ENCODE measurements at places on chromosomes 7 and 10.

- DNase-seq, result no peak
Measured at GRCh38 chr7:79982141-79982770, 152.4 kb upstream of the GNAI1 start.

DNA sequence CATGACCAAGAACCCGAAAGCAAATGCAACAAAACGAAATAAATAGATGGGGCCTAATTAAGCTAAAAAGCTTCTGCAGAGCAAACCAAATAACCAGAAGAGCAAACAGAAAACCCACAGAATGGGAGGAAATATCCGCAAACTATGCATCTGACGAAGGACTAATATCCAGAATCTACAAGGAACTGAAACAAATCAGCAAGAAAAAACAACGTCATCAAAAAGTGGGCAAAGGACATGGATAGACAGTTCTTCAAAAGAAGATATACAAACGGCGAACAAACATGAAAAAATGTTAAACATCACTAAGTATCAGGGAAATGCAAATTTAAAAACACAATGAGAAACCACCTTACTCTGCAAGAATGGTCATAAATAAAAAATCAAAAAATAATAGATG lies 35.3 kb upstream of the CACUL1 start:
- DNase-seq, result no peak

DNA sequence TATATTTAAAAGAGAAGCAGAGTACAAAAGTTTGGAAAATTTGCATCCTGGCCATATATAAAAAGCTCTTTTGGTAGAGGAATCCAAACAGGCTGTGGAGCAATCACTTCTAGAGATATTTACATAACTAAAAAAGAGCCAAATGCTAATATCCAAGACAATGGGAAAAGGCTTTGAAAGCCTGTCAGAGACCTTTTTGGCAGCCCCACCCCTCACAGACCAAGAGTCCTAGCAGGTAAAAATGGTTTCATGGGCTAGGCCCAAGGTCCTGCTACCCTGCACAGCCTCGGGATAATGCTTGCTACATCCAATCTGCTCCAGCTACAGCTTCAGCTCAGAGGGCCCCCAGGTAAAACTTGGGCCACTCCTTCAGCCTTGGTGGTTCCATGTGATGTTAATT lies 430.2 kb upstream of the KCND2 start:
- DNase-seq, result no peak

DNA sequence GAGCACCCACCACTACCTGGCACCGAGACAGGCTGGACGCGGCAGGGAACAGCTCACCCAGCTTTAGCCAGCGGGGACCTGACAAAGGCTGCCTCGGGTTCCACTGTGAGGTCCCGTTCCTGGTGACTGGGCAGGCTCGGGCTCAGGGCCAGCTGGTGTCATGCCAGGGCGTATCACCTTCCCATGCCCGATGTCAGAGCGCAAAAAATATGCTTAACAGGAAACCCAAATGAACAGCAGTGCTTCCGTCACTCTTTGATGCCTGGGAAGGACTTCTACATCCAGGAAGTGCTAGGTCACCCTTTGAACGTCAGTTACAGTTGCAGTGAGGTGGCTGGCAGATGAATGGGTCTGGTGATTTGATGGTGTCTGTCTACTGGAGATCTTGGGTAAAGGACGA lies 106.0 kb downstream of the ADARB2 start:
- no peak for DNase-seq

DNA sequence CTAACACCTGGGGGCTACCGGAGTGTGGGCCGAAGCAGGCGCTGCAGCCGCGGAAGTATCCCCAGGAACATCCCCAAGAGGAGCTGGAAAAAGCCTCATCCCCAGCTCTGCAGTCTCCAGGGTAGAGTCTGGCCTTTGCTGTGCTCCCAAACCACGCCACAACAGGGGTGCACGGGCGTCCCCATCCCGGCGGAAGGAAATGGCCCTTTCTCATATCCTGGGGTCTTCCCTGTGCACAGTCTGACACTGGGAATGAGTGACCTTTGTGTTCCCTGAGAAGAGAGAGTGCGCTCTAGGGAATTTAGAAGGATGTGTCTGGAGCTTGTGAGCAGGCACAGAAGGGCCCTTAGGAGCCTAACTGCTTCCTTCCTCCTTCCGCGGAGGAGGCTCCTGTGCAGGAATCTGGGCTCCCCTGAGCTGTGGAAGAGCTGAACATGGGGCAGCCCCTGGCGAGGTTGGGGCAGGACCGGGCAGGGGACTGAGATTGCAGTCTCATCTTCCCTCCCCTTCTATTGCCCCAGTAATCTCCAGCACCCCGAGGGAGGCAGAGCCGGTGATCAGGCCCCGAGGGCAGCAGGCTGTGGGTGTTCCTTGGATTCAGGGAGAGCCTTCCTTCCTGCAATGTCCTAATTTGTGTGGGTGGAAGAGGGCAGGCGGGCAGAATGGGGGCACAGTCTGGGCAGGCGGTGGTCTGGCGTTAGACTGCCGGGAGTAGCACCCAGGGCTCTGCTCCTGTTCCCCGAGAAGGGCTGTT lies 1.3 kb downstream of the REPIN1 start:
- no peak for DNase-seq

GRCh38 chr7:142795339-142795863 lies 24.6 kb downstream of the PRSS2 start:
- peak; percentile 71 for DNase-seq

- DNase-seq, result no peak
Measured at GRCh38 chr10:69358148-69358795, 58.4 kb downstream of the TACR2 start.

GRCh38 chr10:65040796-65041195 lies 1519.6 kb downstream of the REEP3 start:
- no peak for DNase-seq

DNA sequence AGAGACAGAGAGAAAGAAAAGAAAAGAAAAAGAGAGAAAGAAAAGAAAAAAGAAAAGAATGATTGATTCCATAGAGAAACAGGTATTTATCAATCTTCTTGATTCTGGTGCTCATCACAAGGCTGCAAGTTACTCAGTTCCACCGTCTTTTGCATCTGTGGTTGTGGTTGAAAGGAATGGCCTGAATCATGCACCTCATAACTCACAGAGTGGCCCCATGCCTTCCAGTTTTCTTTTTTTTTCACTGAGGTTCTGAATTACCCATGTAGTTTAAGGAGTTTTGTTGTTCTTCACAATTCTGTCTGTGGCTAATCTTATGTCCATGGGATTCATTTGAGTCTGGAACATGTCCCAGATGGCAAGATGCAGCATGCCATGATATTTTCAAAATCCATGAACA lies 156.0 kb downstream of the ZNF33B start:
- no peak for DNase-seq

GRCh38 chr7:26441611-26442277 lies 150.1 kb downstream of the SNX10 start:
- no peak for DNase-seq

GRCh38 chr7:2936301-2936700 lies 92.2 kb upstream of the GNA12 start:
- DNase-seq, result no peak

DNA sequence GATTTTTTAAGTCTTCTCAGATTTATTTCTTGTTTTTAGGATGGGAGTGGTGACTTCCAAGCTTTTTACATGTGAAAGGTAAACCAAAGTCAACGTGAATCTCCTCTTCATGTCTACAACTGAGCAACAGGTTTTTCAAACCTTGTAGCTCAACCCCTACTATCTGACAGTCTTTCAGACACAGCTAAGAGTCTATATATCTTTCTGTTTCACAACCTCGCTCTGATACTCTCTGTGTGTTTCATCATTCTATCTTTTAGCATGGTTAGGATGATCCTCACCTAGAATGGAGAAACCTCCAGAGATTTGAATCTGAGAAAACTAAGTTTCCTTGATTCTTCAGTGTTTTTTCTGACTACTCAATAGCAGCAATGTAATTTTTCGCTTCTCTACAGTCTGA lies 96.1 kb downstream of the EPDR1 start:
- DNase-seq, result no peak

DNA sequence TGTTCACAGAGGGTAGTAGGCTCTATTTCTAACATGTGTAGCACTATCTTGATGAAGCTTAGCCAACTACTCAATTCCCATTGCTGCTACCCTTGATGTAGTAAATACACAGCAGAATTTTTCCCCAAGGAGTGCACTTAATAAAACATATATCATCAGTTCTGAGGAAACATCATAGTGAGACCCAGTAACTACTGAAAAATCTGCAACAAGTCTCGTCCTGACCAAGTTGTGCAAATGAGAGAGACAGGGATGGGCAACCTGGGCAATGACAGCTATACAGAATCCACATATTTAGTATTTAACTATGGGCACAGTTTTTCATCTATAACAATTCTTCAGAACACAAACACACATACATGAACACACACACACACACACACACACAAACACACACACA lies 1073.8 kb upstream of the SORCS1 start:
- DNase-seq, result no peak

GRCh38 chr10:133379152-133379800 lies at the start of gene PAOX:
PAOX (plus strand) TSS chr10:133379262; CDS start chr10:133379317, 55 bp downstream.
- peak; percentile 71 for DNase-seq

- no peak for DNase-seq
Measured at GRCh38 chr7:130152493-130153210, 52.6 kb downstream of the TMEM209 start.

- no peak for DNase-seq
Measured at GRCh38 chr7:139924461-139924860, 95.4 kb downstream of the TBXAS1 start.

- no peak for DNase-seq
Measured at GRCh38 chr7:49635800-49636199, 137.6 kb upstream of the VWC2 start.

DNA sequence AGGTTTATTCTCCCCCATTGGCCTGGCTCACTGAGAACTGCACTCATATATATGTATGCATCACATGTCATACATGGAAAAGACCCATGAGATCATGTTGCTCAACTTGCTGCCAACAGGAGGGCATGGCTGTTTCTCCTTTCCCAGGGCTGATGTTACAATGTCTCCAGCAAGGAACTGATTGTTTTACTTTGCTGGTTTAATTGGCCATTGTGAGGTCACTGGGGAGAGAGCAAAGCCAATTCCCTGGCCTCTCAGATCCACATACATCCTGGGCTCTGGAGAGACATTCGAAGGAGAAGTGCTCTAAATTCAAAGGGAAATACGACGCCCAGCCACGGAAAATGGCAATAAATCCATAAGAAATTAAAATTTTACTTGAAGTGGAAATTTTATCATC lies 287.8 kb downstream of the WDR11 start:
- no peak for DNase-seq

DNA sequence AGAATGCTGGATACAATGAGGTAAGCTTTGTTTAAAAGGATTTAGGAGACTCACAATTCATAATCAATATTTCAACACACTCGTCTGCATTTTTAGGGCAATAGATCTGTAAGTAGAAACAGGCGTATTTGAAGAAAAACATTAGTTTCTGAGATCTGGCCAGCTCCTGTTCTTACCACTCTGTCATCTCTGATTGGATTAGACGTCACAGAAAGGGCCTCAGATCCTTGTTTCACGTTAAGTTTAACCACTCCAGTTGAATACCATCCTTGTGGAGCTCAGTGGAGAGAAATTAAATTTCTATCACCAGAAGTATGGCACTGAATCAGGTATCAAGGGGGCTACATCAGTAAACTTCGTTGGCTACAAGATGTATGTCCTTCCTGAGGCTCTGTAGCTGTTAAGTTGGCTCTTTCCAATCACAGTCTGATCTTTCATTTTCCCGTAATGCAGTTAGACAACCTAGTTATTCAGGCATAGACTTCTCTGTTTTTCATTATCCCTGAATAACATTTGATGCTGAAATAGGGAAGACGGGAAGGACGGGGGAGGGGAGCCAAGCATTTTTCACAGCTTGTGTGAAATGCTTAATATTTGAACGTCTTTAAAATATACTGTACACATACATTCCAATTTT lies 659.2 kb upstream of the GALNT17 start:
- DNase-seq, result no peak

DNA sequence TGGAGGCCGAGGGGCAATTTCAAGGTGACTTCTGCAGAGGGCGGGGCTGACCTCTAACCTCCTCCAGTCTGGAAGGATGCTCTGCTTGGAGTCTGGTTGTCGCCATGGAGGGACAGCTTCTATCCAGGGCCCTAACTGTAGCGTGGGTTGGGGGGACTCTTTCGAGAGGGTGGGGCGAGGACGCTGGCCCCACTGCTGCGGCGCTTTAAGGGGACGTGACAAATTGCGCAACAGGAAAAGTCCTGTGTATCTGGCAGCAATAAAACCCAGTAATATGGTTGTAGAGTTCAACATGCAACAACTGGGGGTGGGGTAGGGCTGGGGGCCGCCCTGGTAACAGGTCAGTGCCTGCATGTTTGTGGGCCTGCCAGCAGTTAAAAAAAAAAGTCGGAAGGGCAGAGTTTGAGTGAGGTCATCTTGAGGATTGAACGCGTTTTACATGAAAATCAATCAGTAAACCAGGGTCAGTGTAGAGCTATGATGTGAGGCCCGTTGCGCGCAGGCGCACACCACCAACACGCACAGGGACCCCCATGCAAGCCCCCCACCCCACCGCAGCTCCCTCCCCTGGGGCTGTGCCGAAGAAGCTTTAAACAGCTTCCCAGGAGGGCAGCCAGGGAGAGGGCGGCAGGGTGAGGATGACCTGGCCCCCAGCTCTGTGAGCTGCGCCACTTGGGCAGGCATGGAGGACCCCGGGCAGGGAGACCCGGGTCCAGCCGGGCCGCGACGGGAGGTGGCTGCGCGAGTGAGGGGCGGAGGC lies 4.3 kb downstream of the SHH start:
- no peak for DNase-seq

GRCh38 chr10:128083191-128083895 lies 42.9 kb downstream of the MKI67 start:
- no peak for DNase-seq

GRCh38 chr10:31669357-31669756 lies 259.3 kb downstream of the ARHGAP12 start:
- no peak for DNase-seq

- no peak for DNase-seq
Measured at GRCh38 chr10:95578619-95579018, 17.4 kb upstream of the SORBS1 start.

GRCh38 chr10:2837674-2838073 lies 229.7 kb upstream of the PFKP start:
- DNase-seq, result no peak
